ENCODE measurements at places on chromosomes 11 and 22.
A peak's percentile ranks its signal among the peaks of the same experiment; 100 is the strongest.

- no peak for DNase-seq
These were observed 74.3 kb downstream of the RTL6 start for GRCh38 chr22:44423556-44424358.

DNA sequence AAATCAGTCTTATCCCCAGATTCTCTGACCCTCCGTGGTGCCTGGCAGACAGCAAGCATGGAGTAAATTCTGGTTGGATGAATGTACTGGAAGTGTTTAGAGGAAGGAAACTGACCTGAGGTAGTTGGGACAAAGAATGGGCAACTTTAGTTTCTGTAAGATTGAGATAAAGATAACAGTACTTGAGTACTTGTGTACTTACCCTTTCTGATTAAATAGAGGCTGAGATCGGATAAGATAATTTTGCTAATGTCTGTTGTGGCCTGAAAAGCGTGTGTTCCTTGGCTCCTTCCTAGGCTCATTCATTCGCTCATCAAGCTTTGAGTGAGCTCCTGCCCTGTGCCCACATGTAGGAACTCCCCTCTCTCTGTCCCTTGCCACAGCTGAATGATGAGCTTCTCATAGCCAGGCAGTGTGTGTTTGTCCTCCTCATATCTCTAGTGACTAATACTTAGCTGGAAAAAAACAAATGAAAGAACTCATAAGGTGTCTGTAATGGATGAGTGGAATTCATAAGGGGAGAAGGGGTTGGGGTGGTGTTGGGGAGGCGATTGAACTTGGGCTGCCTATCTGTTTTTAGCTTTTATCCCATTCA lies 118.1 kb downstream of the DBX1 start:
- DNase-seq: no peak

DNA sequence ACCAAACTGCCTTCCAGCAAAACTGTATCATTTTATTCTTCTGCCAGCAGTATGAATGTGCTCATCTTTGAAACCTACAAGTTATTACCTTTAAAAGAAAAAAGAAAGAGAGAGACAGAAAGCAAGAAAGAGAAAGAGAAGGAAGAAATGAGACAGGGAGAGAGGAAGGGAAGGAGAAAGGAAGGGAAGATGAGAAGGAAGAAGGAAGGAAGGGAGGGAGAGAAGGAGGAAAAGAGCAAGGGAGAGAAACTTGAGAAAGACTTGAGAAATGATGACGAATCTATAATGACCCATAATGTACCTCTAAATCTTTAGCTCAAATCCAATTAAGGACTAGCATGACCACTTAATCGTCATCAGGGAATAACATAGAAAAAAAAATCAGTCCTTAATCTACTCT lies 11.4 kb upstream of the JAML start:
- no peak for DNase-seq

DNA sequence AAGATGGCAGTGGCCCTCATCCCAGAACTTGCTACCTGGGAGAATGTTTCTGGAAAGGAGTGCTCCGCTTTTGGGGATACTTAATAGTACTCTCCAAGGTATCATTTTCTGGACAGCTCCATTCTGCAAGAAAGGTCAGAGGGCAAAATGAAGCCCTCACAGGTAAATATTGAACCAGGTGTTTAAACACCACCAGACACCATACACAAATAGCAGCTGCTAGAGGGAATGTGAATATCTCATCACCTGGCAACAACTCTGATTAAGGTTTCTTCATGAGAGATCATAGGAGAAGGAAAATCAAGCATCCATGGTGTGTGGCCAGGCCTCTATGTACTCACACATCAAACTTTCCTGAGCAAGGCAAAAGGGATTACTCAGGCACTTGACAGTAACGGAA lies 226.1 kb upstream of the FAT3 start:
- no peak for DNase-seq

GRCh38 chr22:27175021-27175838 lies 517.8 kb downstream of the MIAT start:
- DNase-seq: no peak

GRCh38 chr11:73866586-73866996 lies 10.1 kb downstream of the COA4 start:
- DNase-seq: no peak

GRCh38 chr22:37509059-37509860 lies 10.0 kb downstream of the CARD10 start:
- DNase-seq: no peak

DNA sequence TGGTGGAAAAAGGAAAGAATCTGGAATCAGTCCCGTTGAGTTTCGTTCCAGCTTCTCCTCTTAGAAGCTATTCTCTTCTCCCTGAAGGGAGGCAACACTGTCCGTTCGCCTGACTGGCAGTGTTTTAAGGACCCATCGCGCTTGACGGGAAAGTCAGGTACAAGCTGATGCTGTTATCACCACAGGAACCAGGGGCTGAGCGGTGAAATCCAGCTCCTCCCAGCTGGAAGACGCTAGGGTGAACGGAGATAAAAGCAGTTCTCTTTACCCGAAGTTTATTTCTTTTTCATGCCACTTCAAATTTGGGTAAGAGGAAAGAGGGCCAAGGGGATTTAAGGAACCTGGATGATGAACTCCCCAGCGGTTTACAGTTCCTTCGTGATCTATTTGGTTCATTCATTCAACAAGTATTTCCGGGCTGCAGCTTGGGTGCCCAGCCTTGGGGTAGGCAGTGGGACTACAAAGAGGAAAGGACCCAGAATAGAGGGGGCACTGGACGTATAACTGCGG lies 551 bp upstream of the DEUP1 start:
- DNase-seq: peak; percentile 41

- no peak for DNase-seq
These were observed 16.1 kb downstream of the TMEM25 start for GRCh38 chr11:118547132-118547531.

DNA sequence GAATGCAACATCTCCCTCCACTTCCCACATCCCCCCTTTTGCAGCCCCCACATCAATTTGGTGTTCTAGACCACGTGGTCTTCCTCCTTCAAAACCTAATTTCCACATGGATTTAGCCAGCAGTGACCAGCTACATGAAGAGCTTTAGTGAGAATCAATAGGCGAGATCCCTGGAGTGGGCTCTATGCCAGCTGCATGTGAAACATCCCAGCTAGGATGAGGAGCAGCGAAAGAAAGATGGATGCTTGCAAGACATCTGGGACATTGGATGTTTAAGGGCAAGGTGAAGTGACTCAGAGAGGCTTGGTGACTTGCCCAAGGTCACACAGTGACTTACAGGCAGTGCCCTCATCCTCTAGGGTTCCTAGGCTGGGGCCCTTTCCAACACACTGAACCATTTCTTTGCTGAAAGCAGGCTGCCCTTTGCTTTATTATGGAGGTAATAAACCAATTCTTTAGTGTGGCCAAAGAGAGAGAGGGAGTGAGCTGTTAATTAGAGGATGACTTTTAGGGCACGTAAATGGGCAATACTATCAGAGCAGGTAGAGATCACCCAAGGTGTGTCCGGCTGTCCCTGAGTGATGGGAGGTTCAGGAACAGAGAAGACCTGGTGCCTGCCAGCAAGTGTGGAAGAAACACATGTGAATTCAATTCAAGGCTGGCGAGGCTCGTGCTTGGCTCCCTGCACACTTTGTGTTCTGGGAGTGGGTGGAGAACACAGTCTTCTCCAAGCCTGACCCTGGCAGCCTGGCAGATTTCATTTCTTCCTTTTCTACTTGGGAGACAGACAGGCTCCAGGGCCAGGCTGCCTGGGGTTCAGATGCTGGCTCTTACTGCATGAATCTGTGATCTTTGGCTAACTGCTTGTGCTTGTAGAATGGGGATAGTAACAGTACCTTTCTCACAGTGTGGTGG lies 24.0 kb downstream of the TSPAN18 start:
- peak; percentile 30 for DNase-seq

DNA sequence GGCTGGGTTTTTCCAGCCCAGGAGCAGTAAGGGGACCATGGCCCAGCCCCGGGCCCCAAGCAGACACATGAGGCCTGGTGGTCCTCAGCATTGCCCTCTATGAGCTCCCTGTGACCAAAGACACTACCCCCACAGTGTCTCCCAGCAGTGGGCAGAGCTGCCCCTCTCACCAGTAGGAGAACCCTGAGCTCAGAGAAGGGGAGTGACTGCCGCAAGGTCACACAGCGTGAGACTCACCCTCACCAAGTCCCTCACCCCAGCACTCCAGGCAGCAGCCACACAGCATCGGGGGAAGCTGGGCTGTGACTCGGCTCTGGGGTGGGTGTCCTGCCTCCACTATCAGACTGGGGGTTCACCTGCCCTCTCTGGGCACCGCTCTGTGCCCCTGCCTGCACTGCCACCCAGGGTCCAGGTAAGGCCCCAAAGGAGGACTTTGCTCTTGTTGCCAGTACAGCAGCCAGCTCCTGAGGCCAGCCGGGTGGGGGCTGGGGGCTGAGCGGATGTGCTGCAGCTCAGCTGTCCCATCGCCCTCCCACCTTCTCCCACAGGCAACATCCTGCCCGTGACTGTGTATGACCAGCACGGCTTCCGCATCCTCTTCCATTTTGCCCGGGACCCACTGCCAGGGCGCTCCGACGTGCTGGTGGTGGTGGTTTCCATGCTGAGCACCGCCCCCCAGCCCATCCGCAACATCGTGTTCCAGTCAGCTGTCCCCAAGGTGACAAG lies 7.9 kb upstream of the SH3BP1 start:
- no peak for DNase-seq

DNA sequence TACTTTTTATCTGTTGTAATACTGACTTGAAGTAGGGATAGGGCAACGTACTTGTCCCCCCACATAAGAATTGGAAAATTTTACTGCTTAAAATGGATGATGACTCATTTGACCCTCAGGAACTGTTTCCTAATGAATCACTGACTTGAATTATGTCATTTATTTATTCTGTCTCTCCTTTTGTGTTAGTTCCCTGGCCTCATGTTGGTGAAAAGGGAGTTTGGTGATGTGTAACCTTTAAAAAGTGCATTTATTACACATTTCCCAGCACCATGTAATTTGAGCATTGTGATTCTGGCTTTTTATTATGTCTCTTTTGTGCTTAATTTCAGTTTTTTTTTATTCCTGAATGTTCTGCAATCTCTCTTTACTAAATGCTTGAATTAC lies 20.3 kb upstream of the PGM2L1 start:
- no peak for DNase-seq

Data from testis (tissue), 5 donors.